ENCODE measurements at places on chromosomes 1 and 21.

DNA sequence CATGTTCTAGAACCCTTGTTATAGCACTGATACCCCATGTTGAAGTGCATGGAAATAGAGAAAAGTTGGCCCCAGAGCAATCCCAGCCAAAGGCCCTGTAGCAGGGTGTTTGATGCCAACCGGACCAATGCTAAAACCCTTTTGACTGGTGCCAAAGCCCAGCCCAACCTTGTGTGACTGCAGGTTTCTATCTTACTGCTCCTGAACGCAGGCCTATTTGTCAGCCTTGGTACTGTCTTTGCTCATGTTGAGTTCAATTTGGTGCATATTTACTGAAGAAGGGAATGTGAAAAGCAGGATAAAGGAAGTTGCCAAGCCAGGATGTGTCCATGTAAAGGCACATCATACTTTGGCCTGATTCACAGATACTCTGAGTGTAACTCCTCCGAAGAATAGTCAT is 51.7 kb upstream of the NFASC start:
- no peak for DNase-seq

- peak; percentile 57 for DNase-seq
These were observed 8.0 kb upstream of the COL6A1 start for GRCh38 chr21:45973475-45974072.

- no peak for DNase-seq
These were observed 97.3 kb downstream of the USP25 start for GRCh38 chr21:15826908-15827601.

GRCh38 chr1:67274623-67275325 is 32.9 kb upstream of the IL12RB2 start:
- no peak for DNase-seq

DNA sequence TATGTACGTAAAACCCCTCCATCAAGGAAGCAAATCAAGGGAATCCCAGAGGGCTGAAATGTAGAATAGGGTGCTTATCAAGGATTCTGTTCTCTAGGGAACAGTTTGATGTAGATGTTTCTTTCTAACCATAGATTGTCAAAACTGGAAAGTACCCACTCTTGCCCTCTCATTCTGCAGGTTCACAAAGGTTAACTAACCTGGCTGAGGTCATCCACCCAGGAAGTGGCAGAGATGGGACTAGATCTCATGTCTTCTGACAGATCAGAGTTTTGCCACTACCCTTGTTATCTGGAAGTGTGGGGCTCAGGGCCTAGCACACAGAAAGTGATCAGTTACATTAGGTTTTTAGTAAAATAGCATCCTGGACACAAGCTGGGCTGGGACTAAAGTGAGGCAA is 47.4 kb downstream of the GFI1 start:
- no peak for DNase-seq

DNA sequence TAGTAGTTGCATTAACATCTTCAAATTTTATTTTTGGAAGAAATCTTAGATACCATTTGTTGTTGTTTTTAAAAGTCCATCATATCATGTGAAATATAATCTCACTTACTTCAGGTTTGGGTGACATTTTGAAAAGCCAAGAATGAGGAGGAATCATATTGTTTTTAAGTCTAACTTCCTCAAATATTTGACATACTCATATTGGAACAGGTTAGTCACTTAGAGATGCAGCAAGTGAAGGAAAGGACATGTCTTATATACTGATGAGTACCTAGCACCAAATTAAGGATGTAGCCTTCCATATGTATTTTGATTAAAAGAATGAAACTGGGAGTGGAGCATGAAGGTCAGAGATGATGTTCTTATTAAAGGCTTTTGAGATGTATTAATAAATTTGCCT is 23.9 kb downstream of the GBP2 start:
- no peak for DNase-seq

- DNase-seq: no peak
These were observed 253.3 kb upstream of the ADGRL2 start for GRCh38 chr1:81547261-81547911.

DNA sequence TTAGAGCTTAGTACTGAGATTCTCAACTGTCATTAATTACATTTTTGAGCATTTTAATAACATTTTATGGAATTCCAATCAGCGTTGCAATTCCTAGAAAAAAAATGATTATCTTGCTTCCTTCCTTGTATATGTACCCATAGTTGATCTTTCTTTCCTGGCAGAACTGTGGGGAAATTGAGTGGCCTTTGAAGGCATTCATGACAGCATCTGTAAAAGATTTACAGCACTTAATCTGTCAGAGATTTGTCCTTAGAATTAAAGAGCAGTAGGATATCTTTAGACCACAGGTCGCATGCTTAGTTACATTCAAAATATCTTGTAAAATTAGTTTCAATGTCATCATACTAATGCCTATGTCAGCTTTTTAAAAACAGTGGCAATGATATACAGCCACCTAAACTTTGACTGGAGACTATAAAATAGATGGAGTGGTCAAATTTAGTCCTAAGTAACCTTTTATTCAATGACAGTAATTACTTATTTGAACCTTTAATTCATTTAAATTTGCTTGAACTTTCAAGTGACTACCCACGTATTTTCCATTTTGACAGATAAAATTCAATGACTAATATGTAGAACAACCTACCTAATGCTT is 692.0 kb downstream of the NCAM2 start:
- no peak for DNase-seq

DNA sequence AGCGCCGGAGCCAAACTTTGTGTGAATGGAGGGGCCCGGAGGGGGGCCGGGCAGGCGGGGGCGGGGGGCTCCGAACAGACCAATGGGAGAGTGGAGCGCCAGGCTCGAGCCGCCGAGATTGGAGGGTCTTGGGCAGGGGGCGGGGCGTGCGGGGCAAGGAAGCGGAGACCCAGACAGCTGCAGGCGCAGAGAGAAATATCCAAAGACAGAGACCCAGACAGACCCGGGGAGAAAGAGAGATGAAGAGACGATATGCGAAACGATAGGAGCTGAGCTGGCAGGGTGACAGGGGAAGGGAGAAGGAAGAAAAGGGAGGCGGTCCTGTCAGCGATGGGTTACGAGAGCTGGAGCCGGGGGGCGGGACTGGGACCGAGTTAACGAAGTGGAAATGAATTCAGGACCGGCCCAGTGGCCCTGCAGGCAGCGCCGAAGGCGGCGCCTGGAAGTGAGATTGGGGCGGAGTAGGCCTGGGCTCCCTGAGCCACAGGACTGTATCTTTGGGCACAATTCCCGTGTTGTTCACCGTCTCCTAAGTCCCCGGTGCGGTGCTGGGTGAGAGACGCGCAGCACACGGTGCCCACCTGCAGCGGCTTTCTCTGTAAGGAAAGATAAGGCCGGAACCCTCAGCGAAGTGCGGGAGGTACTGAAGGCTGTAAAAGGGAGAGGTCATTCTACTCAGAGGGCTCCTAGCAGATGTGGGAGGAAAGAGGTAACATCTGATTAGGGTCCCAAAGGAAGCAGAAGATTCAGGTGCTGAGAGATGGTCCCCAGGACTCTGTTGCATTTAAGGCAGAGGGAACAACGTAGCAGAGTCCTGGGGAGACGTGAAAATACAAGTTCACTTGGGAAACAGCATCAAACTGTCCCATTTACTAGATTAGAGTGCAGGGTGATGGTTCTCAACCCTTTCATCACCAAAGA is 543 bp upstream of the KCNJ10 start:
- DNase-seq: peak; percentile 58

GRCh38 chr1:22258698-22259097 is 115.8 kb upstream of the WNT4 start:
- no peak for DNase-seq

- no peak for DNase-seq
These were observed 273.7 kb downstream of the BARHL2 start for GRCh38 chr1:90443354-90443753.

- DNase-seq: no peak
These were observed 108.6 kb downstream of the SIM2 start for GRCh38 chr21:36807422-36807928.

DNA sequence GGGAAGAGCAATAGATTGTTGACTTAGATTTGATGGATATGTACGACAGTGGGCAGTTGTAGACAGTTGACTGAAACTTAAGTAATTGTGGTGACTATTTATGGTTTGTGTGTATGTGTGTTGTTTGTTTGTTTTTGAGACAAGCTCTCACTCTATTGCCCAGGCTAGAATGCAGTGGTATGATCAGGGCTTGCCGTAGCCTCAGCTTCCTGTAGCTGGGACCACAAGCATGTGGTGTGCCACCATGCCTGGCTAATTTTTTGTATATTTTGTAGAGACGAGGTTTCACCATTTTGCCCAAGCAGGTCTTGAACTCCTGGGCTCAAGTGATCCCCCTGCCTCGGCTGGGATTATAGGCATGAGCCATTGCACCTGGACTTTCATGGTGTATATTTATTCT is 9.8 kb downstream of the SDHC start:
- no peak for DNase-seq

DNA sequence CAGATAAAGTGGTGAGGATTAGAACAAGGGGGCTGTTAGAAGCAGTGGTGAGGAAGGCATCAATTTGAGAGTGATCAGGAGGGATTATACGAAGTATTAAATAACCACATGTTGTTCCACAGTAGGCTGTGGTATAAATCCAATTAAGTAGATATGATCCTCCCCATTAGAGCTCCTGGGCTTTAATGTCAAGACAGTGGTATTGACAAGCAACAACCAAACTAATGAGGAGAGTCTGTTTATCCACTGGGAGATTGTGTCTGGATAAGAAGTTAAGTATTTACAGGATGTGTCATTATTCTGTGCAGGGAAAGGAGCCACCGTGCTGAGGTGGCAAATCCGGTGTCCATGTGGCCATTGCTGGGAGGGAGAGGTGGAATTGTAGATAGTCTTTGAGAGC is 5.8 kb downstream of the ACTN2 start:
- DNase-seq: no peak

DNA sequence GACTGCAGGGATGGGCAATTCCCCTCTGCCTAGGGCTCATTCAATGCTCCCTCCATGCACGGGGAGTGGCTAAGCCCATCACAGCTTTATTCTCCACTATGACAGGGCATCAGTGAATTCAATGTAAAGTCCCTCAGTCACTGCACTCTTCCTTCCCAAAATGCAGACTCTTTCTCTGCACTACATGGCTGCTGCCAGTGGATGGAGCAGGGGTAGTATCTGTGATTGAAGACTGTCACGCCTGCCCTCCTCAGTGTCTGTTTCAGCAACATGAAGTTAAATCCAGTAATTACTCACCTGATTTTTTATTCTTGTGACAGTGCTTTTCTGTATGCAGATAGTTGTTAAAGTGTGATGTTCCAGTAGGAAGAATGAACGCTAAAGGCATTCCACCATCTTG is 1323.2 kb downstream of the AMY1C start:
- no peak for DNase-seq

DNA sequence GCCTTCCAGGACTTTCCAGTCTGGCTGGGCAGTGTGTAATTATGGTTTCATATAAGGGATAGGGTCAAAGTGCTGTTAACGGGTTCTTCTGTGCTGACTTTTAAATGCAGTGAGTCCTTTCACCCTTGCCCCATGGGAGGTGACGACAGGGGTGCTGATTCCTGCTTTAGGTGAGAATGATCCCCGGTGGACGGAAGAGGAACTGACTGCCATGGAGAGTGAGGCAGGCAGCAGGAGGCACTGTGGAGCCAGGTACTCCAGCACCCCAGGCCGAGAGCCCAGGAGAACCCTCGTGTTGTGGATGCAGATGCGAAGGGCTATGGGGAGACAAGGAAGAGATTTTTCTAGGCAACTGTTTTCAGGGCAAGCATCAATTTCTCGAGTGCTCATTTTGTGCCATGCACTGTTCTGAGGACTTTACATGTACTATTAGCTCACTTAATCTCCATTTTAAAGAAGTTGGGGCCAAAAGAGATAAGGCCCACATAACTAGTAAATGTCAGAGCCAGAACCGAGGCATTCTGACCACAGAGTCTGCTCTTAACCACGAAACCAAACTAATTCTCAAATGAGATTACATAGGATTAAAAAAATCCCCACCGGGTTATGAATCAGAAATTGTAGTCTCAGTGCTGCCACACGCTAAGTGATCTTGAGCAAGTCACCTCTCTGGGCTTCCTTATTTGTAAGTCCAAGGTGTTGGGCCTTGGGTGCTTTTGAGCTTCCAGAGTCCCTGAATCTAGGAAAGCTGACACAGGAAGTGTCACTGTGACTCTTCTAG is 28.2 kb downstream of the STPG1 start:
- no peak for DNase-seq

GRCh38 chr1:213123536-213123935 is 72.5 kb downstream of the RPS6KC1 start:
- no peak for DNase-seq

Data from T-helper 22 cell (primary cell).